ENCODE measurements at places on chromosomes 4 and X.
A peak's percentile ranks its signal among the peaks of the same experiment; 100 is the strongest.

DNA sequence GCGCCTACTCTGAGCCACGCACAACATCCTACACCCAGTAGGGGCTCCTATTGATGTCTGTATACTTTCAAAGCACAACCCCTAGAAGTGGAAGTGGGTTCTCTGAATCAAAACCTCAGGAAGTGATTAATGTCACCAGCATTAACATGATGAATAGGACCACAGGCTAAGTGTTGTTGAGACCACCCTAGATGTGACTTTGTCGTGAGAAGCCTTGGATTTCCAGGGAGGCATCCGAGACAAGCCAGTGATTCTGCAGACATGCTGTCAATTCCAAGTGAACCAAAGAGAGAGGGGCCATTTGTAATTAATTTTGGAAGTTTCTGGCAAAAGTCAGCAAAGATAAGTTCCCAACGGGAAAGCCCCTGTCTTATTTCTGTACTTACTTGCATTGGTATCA lies 493.0 kb downstream of the ZIC3 start:
- DNase-seq = peak; percentile 71

DNA sequence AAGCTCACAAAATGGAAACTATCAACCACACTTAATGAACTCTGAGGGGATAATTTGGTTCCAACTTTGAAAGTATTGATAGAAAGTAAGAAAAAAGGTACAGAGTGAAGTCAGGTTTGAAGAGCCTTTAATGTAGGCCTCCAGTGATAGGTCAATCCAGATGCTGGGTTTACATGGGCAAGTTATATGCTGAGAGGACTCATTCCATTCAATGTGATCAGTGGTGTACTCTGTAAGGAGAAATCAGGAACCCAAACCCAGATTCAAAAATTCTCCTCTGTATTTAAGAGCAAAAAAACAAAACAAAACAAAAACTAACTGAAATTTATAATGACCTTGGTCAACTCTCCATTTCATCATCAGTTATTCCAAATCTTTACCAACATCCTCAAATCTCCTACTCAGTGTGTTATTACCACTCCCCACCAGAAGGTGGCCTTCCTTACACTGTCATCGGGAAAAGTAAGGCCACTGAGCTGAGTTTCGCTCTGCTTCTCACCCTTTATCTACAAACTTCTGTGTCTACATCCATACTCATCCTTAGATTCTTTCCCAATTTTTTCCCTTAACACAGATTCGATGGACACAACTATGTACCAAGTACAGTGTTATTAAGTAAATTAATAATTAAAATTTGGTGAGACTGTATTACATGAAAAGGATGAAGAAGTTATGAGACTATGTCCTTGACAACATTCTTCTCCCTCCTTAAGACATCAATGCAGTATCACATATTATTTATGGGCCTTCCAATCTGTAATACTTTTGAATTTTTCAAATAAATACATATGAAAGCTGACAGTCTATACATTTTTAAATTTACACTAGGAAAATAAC lies 88.3 kb downstream of the ZAR1 start:
- DNase-seq = peak; percentile 37

- DNase-seq = no peak
These were observed 7.4 kb downstream of the BDH2 start for GRCh38 chr4:103092245-103092644.

DNA sequence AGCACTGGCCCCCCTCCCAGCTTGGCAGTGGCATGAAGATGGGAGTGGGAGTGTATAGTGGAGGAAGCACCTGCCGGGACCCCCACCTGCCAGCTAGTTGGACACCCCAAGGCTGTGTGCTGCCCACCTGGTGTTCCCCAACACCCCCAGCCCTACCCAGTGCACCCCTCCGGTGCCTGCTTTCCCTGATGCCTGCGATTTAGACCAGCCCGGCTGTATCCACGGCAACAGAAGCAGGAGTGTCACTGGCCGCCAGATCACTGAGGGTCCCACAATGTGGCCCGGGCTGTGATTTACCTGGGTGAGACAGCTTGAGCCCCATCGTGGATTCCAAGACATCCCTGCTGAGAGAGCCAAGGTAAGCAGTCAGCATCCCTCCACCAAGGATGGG lies 533 bp downstream of the GPR173 start:
- no peak for DNase-seq

DNA sequence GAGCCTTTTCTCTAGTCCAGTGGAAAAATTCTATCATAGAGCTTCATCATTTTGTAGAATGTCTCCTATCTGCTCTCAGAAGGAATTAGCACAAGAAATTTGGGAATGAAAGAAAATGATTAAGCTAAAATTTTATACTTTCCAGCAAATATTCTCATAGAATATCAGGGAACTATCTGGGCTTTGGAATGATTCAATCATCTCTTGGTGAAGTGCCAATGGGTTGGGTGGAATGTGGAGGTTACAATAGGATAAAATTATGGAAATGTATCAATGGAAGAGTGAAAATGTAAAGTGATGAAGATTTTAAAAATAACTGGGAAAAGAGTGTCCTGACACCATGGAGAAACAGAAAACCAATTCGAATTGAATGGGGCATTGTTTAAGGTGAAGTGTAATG lies 119.0 kb upstream of the MID1 start:
- no peak for DNase-seq

- DNase-seq = no peak
These were observed 185.3 kb upstream of the SPOCK3 start for GRCh38 chr4:167419468-167420140.

Data from SJSA1 (cell line).